ENCODE measurements at places on chromosomes 5 and 9.

DNA sequence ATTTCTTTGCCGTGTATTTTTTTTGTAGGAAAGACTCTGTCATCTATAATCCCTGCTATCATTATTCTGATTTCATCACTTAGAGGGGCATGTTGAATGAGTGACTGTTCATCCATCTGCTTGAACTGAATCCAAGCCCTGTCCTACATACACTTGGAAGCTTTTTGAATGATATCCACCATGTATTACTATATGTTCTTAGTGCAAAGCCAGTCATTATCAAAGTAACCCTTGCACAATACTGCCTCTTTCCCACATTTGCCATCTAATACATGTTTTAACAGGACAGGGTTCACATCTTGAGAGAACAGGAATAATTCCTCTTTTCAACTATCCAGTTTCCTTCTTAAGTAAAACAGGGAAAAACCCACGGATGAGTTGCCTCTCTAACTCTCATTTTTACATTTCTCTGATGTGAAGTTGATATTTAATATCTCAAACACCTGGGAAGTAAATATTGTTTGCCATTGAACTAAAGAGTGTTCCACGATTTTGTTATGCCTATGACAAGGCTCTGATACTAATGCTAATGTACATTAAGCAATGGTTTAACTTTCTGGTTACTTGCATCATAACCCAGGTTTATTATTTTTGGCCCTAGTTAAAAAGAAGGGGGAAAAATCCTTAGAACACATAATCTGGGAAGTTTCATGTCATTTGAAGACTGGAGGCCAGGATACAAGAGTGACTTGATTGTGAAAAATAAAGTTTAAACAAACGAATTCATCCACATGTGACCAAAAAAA, 103.7 kb upstream of the TARS1 start:
- no peak for DNase-seq

- DNase-seq = no peak
Observed at GRCh38 chr5:115962239-115962564, at the start of gene LVRN. TSS of gene LVRN (plus strand) at chr5:115962475. CDS start at chr5:115962618, 143 bp downstream.

DNA sequence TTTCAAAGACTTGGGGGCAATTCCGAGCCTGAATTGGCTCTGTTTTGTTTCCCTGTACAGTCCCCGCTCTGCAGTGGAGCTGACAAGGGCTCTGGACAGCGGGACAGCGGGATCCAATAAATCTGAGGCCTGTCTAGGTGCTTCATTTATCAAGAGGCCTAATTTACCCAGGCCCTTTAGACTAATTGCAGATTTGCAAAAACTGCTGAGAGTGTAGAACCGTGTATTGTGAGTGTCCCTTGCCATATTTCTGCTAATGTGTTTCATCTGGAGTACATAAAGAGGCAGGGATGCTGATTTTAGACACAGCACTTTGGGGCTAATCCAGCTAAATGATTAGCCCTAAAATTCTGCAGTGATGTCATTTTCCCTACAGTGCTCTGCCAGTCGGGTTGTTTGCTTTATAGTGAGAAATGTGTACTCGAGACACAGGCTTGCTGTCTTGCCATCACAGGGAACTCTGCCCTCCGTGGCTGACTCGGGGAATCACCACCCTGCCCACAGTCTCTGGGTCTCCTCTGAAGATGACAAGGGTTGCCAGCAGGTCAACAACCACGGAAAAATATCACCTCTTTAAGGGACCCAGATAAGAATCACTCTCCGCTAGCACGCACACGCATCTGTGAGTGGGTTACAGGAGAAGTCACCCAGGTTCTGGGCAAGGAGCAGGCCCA, 592.0 kb downstream of the BNC2 start:
- no peak for DNase-seq

DNA sequence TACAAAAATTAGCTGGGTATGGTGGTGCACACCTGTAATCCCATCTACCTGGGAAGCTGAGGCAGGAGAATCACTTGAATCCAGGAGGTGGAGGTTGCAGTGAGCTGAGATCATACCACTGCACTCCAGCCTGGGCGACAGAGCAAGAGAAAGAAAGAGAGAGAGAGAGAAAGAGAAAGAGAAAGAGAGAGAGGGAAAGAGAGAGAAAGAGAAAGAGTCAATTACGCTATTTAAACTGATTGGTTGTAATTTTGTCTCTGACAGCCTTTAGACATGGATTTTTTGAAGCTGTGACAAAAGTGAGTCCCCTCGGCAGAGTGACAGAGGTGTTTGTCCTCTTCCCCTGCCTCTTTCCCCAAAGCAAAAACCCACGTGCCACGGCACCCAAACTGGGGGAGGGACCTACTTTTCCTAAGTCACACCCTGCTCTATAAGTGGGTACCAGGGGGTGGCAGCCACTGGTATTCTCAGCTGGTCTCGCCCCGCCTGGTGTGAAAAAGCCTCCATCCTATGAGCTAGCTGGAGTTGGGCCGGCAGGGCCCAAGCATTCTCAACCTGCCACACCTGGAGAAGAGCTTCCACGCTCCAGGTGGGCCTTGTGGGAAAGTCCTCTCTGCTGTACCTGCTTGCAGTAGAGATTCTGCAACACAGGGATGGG, 3.4 kb upstream of the CFAP157 start:
- DNase-seq = no peak

DNA sequence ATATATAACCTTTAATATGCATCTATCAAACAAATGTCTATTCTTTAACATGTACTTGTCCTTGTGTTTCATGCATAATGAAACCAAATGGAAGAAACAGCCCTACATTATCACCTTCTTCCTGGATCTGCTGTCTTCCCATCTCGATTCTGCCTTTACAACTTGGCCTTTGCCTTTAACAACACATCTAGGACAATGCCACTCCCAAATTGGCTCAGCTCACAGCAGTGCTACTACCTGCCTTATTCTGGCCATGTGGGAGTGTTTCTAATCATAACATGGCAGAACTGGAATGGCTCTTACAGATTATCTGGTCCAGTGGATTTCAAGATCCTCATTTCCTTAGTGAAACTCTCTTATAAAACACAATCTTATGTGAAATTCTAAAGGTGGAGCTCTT, 176.5 kb downstream of the CARTPT start:
- no peak for DNase-seq

DNA sequence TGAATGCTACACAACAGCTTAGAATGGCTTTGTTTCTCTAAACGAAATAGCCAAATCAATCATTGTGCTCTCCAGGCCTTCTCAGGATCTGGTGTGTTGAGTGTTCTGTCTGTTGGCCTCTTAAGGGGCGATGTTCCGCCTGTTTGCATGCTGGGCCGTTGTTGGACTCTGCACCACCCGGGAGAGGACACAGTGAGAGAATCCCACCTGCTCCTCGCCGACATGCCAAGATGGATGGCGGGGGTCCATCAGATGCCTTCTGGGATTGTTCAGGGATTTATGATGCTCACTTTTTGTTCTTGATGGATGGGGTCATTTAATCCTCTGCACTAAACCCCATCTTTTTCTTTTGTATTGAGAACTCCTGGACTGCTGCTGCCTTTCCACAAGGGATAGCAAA, 159.9 kb downstream of the NTRK2 start:
- no peak for DNase-seq

DNA sequence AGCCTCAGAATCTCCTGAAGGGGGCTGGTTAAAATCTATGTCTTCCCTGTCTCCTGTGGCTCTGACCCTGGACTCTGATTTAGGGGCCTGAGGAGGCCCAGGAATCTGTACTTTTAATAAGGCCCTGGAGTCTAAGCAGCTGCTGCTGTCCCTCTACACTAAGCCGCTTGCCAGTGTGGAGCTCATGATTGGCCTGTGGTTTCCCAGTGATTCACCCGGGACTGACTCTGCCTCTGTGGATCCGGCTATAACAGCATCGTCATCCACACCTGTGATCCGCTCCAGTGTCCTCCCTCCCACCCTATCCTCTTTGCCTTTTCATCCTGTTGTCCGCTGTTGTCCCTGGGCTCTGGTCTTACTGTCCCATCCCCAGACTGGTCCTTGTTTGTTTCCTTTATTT, 3.7 kb downstream of the SLC31A2 start:
- no peak for DNase-seq

- DNase-seq = no peak
Observed at GRCh38 chr9:91515074-91515687, 91.5 kb upstream of the NFIL3 start.

DNA sequence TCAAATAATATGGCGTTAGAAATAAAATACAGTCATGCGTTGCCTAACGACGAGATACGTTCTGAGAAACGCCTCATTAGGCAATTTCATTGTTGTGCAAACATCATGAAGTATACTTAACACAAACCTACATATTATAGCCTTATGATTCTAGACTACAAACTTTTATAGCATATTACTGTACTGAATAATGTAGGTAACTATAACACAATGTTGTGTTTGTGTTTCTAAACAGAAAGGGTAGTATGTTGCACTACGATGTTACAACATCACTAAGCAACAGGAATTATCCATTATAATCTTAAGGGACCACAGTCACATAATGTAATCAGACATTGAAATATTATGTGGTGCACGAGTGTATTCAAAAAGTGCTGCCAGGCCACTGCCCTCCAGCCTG, 3.0 kb upstream of the SMC2 start:
- no peak for DNase-seq

- no peak for DNase-seq
Observed at GRCh38 chr9:135350003-135350315, 129.6 kb upstream of the PPP1R26 start.

GRCh38 chr5:40521108-40521785, 158.5 kb upstream of the PTGER4 start:
- no peak for DNase-seq

- no peak for DNase-seq
Observed at GRCh38 chr5:33679791-33680190, 212.0 kb downstream of the ADAMTS12 start.

- DNase-seq = no peak
Observed at GRCh38 chr5:74627646-74628279, 12.8 kb downstream of the ENC1 start.

GRCh38 chr9:76646249-76646648, 118.0 kb upstream of the PCA3 start:
- no peak for DNase-seq

GRCh38 chr5:96743065-96743768, 64.5 kb downstream of the ERAP1 start:
- DNase-seq = no peak

DNA sequence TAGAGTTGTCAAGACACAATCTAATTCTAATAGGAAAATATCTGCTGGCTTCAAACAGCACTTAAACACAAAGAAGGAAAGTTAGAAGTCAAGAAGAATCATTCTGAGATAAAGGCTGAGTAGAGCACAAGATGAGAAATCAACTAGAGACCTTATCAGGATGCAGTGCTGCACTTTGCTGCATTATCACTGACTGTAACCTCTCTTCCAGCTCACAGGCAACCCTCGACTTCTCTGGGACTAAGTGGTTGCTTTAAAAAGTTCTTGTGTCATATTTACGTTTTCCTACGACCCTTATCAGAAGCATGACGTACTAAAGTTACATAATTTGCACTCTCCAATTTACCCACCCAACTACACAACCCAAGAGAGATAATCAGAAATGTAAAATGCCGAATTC, 176.1 kb downstream of the MLLT3 start:
- DNase-seq = no peak
